Lung (tissue), 17 donors: ENCODE measurements at places on chromosomes 11 and 22.

DNA sequence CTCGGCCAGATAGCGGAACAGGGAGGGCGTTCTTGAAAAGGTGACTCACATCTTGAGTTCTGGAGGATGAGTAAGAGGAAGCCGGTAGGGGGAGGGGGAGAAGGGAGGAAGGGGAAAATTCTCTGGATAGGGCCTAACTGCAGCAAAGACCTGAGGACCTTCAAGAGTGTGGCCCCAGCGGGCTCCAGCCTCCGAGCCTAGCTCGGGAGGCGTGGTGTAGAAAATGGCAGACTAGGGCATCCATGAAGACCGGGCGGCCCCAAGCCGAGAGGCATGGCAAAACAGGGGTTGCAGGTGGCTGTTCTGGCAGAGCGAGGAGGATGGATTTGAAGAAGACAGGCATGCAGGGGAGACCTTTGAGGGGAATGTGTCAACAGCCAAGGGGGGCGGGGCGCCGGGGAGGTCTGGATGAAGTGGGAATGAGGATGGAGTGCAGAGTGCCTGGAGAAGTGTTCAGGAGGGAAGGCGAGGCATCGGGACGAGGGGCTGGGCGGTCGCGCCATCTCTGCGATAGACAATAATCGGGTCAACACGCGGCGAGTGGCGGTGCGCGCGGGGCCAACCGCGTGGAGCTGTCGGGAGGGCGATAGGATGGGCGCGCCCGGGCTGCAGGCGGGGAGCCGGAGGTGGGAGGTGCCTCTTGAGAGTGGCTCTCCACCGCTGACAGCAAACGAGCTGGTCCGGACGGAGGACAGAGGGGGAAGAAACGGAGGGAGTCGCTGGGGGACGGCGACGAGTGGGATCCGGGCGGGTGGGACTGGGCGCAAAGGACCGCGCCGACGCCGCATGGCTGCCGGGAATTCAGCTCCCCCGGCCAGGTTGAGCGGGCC, 40.0 kb upstream of the CREB3L1 start:
- DNase-seq, result peak; percentile 73

GRCh38 chr11:67051180-67051893, 5.3 kb upstream of the RHOD start:
- DNase-seq, result no peak

DNA sequence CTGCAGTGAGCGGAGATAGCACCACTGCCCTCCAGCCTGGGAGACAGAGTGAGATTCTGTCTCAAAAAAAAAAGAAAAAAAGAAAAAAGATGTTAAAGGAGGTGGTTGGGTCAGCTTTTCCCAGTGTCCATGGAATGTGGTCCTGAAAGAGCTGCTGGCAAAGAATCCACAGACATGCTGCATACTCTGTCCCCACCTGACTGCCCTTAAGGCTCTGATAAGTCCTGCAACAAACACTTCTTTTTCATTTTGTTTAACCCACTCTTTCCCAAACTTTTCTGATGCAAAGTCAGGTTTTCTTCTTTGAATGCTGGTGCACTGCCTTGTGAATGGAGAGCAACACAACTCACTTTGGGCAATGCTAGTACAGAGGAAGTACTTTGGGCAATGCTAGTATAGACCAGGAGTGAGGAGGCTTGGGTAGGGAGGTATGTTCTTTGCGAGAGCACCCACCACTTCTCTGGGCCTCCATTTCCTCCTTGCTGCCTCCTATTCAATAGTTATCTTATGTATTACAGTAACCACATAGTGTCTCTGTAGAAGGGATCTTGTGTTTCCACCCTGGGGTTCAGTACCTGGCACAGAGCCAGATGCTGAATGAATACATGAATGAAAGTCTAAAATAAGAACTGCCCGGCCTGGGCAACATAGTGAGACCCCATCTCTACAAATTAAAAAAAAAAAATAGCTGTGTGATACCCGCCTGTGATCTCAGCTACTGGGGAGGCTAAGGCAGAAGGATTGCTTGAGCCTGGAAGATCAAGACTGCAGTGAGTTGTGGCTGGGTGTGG, 18.9 kb downstream of the LIF start:
- DNase-seq, result no peak

DNA sequence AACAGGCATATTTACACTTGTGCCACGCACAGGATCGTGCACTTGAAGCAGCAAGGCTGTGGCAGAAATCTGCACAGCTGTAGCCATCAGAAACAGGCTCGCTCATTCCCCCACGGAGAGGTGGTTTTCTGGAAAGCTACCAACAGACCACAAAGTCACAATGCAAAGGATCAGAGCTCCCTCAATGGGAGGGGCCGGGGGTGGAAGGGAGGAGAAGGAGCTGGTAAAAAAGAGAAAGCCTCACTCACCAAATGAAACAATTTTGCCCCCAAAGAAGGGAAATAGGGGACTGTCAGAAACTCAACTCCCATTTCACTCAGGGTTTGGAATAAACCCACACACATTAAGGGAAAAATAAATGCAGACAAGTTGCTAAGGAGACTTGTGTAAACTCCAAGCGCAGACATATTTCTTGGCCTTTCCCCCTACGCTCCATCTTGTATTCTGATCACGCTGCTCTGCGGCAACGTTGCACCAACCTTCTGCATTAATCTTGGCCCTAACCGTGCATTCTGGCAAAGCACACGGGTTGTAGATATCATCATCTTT, 43.2 kb upstream of the BLID start:
- peak; percentile 88 for DNase-seq

- DNase-seq, result no peak
Measured at GRCh38 chr11:73748300-73748699, 12.6 kb downstream of the RAB6A start.

- DNase-seq, result peak; percentile 52
Measured at GRCh38 chr11:62842171-62842741, 2.9 kb upstream of the WDR74 start.

DNA sequence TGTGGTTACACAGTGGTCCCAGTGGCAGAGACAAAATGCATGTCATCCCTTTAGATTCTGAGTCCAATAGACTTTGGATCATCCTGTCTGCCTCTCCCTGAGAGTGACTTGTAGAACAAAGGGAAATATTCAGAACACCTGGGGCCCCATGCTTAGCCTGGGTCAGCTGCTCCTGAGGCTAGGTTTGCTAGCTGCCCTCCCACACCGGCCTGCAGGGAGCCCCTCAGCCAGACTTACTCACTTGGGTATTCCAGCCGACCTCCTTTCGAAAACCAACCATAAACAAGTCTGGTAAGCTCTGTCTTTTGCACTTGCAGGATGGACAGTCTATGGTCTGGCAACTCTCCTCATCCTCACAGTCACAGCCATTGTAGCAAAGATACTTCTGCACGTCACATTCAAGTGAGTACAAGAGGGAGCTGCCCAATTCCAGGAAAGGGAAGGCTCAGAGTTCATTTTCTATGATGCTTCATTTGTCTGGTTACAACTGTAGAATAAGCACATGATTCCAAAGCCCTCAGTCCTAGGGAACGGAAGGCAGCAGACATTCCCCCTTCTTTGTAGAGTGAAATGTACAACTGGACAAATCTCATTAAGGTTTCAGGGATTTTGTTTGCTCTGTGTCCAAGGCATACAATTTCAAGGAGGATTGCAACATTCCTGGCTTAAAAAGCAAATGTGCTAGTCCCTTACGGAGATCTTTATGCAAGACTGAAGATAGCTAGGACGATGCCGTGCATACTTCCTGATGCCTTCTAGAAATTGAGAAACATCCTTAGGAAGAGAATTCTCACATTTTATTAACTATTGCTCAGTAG, 65.5 kb upstream of the EMID1 start:
- DNase-seq, result peak; percentile 74

- no peak for DNase-seq
Measured at GRCh38 chr11:69630017-69630416, 10.9 kb upstream of the CCND1 start.
